ENCODE measurements at places on chromosomes 12 and 14. TPM values are rescaled to one million over a fixed set of nuclear protein-coding genes. Genes with fewer than 3 reads are reported as not detected.
A peak's percentile ranks its signal among the peaks of the same experiment; 100 is the strongest.

- ATAC-seq = peak; percentile 88
Observed at GRCh38 chr12:117148642-117149041, 41.6 kb downstream of the FBXO21 start.

DNA sequence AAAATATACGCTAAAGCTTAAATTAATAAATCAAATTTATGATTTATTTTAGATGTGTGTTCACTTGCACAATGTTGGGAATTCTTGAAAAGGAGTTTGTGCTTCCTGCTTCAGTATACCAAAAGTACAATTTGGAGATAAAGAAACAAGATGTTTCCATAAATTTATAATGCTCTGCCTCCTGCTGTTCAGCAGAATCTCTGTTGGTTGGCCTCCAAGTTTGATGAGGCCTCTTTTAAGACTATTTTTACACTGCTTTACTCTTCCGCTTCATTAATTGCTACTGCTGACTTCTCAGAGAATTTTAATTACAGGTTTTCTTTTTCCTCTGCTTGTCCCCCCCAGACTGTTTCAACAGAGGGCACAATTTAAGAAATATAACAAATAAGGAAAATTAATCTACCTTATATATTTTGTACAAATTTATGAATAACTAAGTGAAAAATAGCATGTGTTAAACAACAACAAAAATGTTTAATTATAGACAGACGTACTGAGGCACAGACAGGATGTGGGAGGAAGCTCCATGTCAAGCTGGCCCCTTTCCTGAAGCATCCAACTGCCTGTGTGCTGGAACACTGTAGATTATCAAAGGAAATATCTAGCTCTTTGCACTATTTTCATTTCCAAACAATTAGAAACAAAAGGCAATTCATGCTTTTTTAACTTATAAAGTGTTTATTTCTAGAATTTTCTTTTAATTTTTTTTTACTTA lies 83.9 kb downstream of the PIK3C2G start:
- ATAC-seq = no peak

Gene OTOGL
- total RNA-seq = not detected

Gene ACADS
- 13.2 TPM for total RNA-seq

Gene PIWIL1
- total RNA-seq = not detected
